Esophagus squamous epithelium (tissue), 5 donors: ENCODE measurements at places on chromosomes 6 and 20. TPM values are rescaled to one million over a fixed set of nuclear protein-coding genes. Genes with fewer than 3 reads are reported as not detected.

Gene OOEP
- not detected for total RNA-seq

Gene EFCAB8
- total RNA-seq = not detected

Gene FAM83C
- total RNA-seq = 29.5 TPM

Gene MYL9
- total RNA-seq = 41.9 TPM

Gene SLC32A1
- total RNA-seq = not detected

Gene CST9L
- total RNA-seq = not detected

Gene SLCO4A1
- total RNA-seq = 6.7 TPM

Gene TRIM40
- total RNA-seq = not detected

Gene SLC22A16
- total RNA-seq = not detected

Gene RIPOR3
- 4.8 TPM for total RNA-seq

Gene SLC35D3
- not detected for total RNA-seq

DNA sequence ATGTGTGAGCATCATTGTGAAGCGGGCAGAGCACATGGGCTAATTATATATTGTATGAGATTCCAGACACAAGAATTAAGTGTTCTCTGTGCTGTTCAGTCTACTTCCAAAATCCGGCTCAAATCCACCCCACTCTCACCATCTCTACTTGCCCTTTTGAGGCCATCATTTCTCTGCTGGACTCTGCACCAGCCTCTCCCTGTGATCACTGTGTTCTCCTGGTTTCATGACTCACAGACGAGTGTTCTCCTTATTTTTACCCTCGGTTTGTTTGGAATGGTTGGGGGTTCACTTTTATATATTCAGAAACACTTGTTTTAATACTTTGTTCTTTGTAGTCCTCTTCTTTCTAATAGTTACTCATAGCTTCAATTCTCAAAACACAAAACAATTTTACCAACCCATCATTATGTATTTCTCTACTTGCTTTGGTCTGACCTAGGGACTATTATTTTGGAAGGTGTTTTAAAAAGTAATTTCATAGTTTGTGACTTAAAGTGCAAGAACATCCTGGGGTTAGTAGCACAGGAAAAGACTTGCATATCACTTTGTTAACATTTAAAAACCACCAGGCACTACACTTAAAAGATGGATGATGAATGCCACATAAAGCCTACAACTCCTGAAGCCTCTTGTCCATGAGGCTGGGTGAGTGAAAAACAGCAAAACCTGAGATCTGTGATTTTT is 82.7 kb downstream of the UST start:
- H3K36me3 ChIP-seq = no peaks in the 10 kb centered on the region
- no peaks in the 10 kb centered on the region for H3K27me3 ChIP-seq
- no peak overlapping the region for H3K4me3 ChIP-seq
- DNase-seq = no peak
- no peak overlapping the region for H3K27ac ChIP-seq

GRCh38 chr6:7805850-7806214 is 79.9 kb downstream of the BMP6 start:
- H3K4me1 ChIP-seq = no peaks in the 10 kb centered on the region
- DNase-seq = no peak
- no peaks in the 10 kb centered on the region for H3K36me3 ChIP-seq
- H3K27ac ChIP-seq = no peak overlapping the region

- no peak for DNase-seq
- H3K36me3 ChIP-seq = no peaks in the 10 kb centered on the region
- no peak overlapping the region for H3K4me3 ChIP-seq
- H3K4me1 ChIP-seq = no peaks in the 10 kb centered on the region
These were observed 599.1 kb downstream of the QKI start for GRCh38 chr6:164013480-164014208.

DNA sequence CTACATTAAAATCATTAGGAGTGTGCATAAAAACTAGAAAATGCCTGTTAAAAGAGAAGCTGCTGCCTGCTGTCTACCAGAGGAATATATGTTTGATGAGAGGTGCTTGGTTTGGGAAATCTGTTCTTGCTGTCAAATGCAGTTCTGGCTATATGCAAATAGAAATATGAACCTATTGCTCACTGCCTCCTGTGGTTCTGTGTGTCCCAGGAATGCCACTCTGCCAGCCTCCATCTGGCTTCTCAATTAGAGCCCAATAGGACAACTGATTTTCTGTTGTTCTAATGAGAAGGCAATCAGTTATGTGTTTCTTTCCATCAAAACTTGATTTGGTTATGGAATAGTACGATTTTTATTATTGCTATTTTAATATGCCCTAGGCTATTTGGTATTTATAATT is 759.7 kb downstream of the HDGFL1 start:
- H3K36me3 ChIP-seq = no peaks in the 10 kb centered on the region
- no peaks in the 10 kb centered on the region for H3K27me3 ChIP-seq
- H3K27ac ChIP-seq = no peak overlapping the region

DNA sequence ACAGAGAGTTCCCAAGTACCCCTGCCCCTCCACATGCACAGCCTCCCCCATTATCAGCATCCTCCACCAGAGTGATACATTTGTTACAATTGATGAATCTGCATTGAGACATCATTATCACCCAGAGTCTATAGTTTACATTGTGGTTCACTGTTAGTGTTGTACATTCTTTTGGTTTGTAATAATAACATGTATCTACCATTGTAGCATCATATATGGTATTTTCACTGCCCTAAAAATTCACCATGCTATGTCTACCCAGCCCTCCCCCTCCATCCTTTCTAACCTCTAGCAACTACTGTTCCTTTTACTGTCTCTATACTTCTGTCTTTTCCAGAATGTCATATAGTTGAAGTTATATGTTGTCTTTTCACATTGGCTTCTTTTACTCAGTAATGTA is 273.9 kb upstream of the RNF217 start:
- H3K4me1 ChIP-seq = no peaks in the 10 kb centered on the region
- H3K36me3 ChIP-seq = no peaks in the 10 kb centered on the region
- DNase-seq = no peak
- no peak overlapping the region for H3K4me3 ChIP-seq
- H3K27ac ChIP-seq = no peak overlapping the region

DNA sequence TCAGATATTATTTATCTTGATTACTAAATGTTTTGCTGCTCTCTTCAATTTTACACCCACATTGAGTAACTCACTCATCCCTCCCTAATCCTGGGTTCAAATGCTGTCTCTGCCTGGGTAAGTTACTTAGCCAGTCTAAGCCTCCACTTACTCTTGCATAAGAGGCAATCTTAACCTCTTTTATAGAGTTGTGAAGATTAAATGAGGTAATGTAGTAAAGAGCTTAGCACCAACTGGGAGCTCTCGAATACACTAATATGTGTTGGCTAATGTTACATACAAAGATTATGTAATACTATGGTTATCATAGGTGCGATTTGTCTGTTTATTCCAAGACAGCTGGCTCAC is 134.4 kb upstream of the STMND1 start:
- H3K4me3 ChIP-seq = no peak overlapping the region
- peaks cover 9% of the 10 kb centered on the region for H3K4me1 ChIP-seq
- no peak for DNase-seq

- H3K4me3 ChIP-seq = no peak overlapping the region
- DNase-seq = no peak
- H3K27ac ChIP-seq = no peak overlapping the region
- H3K4me1 ChIP-seq = no peaks in the 10 kb centered on the region
- H3K27me3 ChIP-seq = no peaks in the 10 kb centered on the region
These were observed 39.7 kb upstream of the TULP1 start for GRCh38 chr6:35552285-35552917.

DNA sequence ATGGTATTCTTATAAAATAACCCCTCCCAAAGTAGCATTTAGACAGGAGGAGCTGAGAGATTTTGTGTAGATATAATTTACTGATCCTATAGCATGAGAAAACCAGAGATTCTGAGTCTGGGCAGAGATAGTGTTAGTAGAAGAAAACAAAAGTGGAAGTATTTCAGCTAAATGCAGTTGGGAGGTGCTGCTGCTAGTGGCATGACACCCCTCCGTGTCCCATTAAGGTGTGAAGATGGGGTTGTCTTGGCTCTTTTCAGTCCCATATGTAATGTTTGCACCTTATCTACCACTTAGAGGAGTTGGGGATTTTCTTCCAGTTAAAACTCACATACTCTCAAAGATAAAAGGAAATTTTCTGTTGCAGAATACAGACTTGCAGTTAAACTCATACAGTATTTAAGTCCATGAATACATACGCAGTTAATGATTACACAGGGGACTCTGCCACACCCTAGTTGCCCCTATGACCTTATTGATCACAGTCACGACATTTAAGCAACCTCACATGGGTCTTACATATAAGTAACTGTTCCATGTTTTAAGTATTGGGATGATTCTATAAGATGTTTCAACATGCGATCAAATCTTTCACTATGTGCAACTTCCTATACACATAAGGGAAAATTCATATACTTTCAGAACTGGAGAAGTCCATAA is 11.5 kb downstream of the TAAR2 start:
- H3K27me3 ChIP-seq = no peaks in the 10 kb centered on the region
- peaks cover 7% of the 10 kb centered on the region for H3K4me1 ChIP-seq
- H3K4me3 ChIP-seq = no peak overlapping the region
- DNase-seq = no peak
- no peaks in the 10 kb centered on the region for H3K36me3 ChIP-seq

GRCh38 chr6:22568854-22569253 is 512 bp upstream of the HDGFL1 start:
- no peaks in the 10 kb centered on the region for H3K36me3 ChIP-seq
- H3K4me1 ChIP-seq = no peaks in the 10 kb centered on the region
- no peak for DNase-seq

DNA sequence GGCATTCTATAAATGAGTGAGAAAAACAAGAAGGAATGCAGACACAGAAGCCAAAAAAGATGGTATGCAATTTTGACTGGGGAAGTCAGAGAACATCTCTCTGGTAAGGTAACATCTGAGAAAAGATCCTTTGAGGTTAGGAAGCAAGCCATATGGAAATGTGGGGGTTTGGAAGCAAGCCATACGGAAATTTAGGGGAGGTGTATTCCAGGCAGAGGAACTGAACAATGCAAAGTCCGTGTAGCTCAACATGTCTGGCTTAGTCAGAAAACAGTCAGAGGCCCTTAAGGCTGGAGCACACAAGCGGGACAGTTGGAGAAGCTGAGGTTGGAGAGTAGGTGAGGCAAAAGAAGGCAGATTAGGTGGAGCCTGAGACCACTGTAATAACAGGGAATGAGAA is 35.3 kb downstream of the RALGAPA2 start:
- no peak overlapping the region for H3K27ac ChIP-seq
- H3K36me3 ChIP-seq = no peaks in the 10 kb centered on the region
- H3K4me1 ChIP-seq = no peaks in the 10 kb centered on the region
- DNase-seq = no peak

DNA sequence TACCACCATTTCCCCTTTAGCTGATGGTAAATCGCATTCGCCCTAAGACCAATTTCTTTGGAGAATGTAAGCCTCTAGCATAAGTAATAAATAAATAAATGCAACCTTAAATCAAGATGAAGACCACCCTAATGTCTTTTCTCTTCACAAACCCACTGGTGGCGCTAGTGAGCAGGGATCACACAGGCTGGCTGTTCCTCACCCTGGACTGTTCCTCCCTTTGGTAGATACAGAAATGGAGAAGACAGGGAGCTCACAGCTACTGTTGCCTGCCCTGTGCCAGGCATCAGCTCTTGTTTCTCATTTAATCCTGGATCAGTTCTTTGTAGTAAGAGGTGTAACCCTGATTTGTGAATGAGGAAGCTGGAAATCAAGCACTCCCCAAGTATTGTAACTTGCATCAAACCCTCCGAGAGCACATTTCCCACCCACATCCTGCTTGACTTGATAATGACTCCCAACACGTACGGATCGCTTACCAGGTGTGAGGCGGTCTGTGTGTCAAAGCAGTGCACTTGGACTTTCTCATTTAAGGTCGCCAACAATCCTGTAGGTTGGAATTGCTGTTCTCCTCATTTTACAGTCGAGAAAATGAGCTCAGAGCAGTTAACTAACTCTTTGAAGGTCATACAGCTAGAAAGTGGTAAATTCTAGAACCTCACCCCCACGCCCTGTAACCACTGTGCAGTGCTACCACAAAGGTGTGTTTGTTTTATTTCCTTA is 236.1 kb downstream of the TSHZ2 start:
- no peaks in the 10 kb centered on the region for H3K27me3 ChIP-seq
- H3K27ac ChIP-seq = no peak overlapping the region
- H3K4me1 ChIP-seq = peaks cover under 1% of the 10 kb centered on the region

- H3K4me1 ChIP-seq = no peaks in the 10 kb centered on the region
- no peaks in the 10 kb centered on the region for H3K27me3 ChIP-seq
- no peak overlapping the region for H3K27ac ChIP-seq
These were observed 6.0 kb downstream of the ENPP3 start for GRCh38 chr6:131642987-131643611.

DNA sequence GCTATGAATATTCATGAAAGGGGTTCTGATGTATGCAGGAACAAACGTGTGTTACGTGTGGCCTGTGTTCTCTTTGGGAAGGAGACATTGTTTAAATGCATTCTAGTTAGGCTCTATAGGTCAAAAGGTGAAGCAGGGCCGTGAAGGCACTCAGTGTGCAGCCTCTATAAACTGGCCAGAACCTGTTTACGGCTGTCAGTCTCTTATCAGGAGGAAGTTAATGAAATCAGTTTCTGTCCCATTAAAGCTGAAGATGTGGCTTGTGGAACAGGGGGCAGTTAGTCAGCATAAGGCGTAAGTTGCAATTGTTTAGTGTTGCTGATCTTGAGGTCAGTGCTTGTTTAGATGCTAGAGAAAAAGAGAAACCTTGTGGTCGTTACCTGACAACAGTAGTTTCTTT is 111.5 kb upstream of the KCNG1 start:
- H3K4me3 ChIP-seq = no peak overlapping the region
- H3K27ac ChIP-seq = no peak overlapping the region
- H3K27me3 ChIP-seq = no peaks in the 10 kb centered on the region
- H3K4me1 ChIP-seq = no peaks in the 10 kb centered on the region
- no peak for DNase-seq
- no peaks in the 10 kb centered on the region for H3K36me3 ChIP-seq

DNA sequence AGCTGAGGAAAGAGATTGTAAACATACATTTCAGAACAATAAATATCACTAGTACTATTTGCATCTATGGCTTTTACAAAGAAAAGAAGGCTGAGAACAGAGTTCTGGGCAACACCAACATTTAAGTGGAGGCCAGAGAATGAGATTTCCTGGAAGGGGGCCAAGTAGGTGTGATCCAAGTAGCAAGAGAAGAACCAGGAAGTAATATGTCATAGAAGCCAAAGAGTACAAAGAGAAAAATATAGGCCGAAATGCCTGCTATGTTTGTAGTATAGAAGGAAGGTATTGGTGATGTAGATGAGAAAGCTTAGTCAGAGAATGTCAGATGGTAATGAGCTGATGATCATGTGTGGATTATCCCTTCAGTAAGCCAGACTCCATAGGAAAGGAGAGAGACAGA is 94.5 kb downstream of the PERP start:
- no peak overlapping the region for H3K4me3 ChIP-seq
- H3K36me3 ChIP-seq = no peaks in the 10 kb centered on the region
- DNase-seq = no peak
- H3K4me1 ChIP-seq = peaks cover 56% of the 10 kb centered on the region
- H3K27ac ChIP-seq = peak overlapping the region; percentile 90
- H3K27me3 ChIP-seq = no peaks in the 10 kb centered on the region

DNA sequence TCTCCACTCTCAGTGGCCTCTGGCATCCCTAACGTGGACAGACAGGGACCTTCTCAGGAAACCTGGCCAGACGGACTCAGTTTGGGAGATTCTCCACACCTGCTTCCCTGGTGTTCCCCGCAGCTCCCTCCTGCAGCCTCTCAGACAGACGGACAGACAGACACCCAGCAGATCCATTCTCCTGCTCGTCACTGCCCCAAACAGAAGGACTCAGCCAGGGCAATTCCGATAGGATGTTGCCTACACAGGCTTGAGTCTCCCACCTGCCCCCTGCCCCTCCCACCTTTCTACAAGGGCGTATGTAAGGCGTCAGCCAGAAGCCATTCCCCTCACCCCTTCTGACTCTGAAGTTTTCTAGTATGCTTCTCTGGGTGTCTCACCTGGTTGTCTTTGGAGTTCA is 428 bp downstream of the CCM2L start:
- H3K27me3 ChIP-seq = no peaks in the 10 kb centered on the region
- no peak overlapping the region for H3K4me3 ChIP-seq
- no peaks in the 10 kb centered on the region for H3K36me3 ChIP-seq
- H3K27ac ChIP-seq = peak overlapping the region; percentile 78
- no peak for DNase-seq
- peaks cover 17% of the 10 kb centered on the region for H3K4me1 ChIP-seq
